ENCODE measurements at places on chromosomes 7 and 10. TPM values are rescaled to one million over a fixed set of nuclear protein-coding genes. Genes with fewer than 3 reads are reported as not detected.

DIP2C gene
- total RNA-seq, result 10.9 TPM

ICA1 gene
- total RNA-seq, result 33.4 TPM

GRCh38 chr7:34317039-34317438 lies 341.0 kb upstream of the NPSR1 start:
- no peak for DNase-seq

DNA sequence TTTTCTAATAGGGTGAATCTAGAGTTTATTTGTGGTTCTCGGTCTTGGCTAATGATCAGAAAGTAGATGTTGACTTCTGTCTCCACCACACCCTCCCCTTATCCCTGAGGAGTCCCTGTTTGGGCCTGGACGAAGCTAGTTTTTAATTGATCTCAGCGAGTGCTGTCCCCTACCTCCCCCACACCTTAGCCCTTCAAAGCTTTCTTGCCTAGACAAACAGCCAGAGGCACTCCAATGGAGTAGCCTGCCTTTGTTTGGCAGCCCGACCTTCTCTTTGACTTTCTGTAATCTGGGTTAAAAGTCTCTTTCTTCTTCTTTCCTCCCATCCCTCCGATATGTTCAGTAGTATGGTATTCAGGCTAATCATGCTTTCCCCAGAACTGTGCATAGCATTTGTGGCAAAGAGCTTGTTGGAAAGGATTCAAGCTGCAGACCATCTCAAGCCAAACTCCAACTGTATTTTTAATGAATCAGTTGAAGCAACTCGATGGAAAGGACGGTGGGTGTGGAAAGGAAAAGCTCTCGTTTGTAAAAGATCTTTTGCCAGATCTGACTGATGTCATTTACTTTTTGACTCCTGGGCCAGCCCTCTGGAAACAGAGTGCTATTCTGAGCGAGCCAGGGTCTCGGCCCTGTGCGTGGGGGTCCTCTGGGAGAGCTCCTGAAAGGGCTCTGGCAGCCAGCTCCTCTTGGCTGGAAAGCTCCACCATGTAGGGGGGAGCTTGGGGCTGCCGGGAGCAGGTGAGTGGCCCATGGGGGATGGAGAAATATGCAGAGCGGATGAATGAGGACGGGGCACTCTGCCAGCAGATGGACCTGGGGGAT lies 4.5 kb downstream of the FAM180A start:
- no peak for DNase-seq

DNA sequence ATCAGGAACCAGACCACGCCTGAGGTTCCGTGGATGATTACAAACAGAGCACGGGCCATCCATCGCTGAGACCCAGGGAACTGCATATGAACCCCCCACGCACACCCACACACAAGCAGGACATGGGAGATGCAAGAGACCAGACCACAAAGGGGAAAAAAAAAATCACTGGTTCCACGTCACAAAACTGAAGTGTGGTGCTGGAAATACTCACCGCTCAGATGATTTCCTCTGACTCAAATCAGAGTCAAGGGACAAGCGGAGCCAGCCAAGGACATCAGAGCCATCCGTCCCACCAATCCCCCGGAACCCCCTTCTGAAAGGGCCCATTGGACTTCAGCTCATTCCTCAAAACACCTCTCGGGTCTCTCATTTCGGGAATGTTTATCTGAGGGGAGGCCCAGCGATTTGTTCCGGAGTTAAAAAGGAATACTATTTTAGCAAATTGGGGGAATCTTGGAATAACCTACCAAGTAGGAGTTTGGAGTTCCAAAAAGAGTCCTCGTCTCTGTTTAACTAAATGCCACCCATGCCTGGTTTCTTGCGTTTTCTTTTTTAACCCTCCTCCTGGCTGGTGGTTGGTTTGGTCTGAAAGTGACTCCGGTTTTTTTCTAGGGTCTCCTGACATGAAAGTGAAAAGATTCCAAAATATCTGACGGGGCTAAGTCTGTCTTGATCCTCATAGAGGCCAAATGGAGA lies 15.0 kb downstream of the SNX8 start:
- no peak for DNase-seq

- DNase-seq, result no peak
These were observed 119.8 kb downstream of the ZNF736 start for GRCh38 chr7:64433590-64433989.

Data from WTC11 (cell line).